ENCODE measurements at places on chromosomes 2 and 18. TPM values are rescaled to one million over a fixed set of nuclear protein-coding genes. Genes with fewer than 3 reads are reported as not detected.
A peak's percentile ranks its signal among the peaks of the same experiment; 100 is the strongest.

- no peak for DNase-seq
Measured at GRCh38 chr2:176114120-176114929, 2.3 kb upstream of the HOXD10 start.

DNA sequence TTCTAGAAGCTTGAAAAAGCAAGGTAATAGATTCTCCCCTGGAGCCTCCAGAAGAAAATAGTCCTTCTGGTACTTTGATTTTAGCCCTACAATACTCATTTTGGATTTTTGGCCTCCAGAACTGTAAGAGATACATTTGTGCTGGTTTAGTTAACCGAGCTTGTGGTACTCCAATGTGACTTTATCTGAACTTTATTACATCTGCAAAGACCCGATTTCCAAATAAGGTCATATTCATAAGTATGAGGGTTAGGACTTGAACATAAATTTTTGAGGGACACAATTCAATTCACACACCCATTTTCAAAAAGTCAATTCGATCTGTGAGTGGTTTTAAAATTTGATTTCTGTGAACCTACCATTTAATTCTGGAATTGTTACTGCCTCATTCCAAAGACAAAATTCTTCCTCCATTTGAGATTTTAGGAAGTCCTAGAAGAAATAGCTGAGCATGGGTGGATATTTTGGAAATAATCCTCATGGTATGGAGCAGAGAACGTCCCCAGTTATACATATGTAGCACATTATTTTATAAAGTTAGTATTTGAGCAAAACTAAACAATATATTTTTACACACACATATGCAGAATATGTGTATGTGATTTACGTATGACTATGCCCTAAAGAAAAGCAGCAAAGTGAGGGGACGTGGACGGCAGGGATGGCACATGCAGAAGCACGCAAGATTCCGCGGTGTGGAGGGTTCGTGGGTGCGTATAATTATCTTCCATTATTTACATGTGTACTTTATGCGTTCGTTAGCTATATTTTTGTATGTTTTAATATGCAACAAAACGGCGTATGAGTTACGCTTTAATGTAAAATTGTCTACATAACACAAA is 905 bp upstream of the NUP35 start:
- no peak for DNase-seq

- no peak for DNase-seq
Measured at GRCh38 chr2:216683846-216684245, 11.5 kb downstream of the IGFBP5 start.

DNA sequence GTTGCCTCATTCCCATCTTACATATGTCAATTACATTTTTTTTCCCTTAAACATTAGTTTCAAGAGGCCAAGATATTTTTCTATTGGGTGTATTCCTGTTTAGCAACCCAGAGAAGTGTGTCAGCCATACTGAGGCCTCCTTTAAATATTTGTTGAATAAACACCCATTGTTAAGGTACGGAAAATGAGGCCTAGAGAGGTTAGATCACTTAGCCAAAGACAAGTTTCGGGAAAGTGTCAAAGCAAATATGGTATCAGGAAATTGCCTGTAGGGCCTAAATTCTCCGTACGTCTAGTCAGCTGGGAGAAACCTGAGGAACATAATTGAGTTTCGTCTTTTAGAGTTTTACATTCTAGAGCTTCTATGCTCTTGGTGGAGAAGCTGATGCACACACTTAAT is 1138.3 kb downstream of the DPP10 start:
- DNase-seq, result no peak

DNA sequence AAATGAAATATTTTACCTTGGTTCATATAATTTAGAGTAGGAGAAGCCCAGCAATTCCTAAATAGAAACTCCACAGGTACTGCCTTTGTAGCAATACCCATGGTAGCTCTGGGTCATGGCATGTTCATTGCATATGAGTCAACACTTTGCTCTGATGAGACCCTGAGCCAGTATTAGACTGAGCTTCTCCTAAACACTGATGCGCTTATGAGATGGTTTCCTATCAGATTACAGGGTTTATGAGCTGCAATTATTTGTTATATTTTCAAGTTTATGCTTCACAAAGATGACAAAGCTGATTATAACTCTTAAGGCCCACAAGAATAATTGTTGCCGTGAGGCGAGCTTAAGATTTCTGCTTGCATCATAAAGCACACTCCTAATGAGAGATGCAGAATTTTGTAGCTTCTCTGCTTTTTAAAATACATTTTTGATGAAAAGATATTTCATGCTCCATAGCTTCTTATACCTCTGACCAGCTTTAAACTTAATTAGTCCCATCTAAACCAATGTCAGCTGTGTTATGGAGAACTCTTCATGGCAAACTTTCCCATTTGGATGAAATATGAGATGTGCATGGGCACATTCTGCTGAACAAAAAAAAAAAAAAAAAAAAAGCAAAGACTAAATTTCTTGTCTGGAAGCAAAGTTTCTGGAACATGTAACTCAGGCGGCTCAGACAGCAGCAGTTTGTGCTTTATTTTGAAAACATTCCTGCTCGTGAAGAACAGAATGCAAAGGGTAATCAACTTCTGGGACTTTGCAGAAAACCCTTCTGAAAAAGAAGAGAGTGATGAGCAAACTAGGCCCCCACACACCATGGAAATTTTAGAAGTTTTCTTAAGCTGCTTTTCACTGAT is 162.6 kb downstream of the KCNE4 start:
- DNase-seq, result no peak

GRCh38 chr18:32707586-32707985 is 65.2 kb downstream of the KLHL14 start:
- no peak for DNase-seq

DNA sequence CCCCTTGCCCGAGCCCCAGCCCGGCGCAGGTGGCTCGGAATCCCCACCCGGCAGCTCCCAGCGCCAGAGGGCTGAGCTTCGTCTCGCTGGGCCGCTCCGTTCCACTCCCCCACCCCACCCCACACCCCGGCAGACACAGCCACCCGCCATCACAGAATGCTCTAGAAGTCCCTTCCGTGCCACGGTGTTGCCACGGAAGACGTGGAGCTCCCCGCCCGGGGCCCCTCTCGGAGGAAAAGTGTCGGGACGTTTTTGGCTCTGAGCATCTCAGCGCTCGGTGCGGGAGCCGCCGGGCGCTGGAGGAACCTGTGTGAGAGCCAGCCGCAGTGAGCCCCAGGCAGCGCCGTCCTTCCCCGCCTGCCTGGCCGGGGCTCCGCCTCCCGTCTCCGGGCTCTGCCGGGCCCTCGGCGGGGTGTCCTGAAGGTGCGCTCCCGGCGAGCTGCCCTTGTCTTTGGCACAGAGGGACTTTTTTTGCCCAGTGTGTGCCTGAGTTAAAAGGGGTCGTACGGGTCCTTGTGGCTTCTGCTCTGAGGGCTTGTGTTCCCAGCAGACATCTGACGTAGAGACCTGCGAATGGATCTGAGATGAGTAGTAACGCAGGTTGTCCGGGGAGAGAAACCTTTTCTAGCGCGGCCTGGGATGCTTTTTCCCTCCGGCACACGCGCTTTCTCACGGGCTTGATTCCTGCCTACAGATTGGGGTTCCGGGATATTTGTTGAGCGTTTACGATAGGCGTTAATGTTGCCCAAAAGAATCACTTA is 1.8 kb downstream of the ZCCHC2 start:
- DNase-seq, result peak; percentile 70

The SCN3A gene
- 0.07 TPM for total RNA-seq

The SLC23A3 gene
- 3.2 TPM for total RNA-seq

DNA sequence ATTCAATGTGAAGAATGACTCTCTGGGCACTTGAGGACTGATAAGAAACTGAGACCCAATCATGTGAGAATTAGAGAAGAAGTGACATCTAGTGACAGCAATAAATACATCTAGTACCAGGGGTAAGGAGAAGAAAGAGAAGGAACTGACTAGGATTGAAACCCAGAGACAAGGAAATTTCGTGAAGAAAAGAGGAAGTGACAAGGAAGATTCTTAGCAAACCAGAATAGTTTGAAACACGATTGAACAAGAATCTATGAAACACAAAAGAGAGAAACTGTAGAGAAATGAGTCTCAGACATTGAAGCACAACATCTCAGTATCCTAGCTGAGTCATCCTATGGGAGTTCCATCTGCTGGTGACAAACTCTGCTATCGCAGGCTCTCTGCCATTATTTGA is 571.9 kb upstream of the PKDCC start:
- no peak for DNase-seq

DNA sequence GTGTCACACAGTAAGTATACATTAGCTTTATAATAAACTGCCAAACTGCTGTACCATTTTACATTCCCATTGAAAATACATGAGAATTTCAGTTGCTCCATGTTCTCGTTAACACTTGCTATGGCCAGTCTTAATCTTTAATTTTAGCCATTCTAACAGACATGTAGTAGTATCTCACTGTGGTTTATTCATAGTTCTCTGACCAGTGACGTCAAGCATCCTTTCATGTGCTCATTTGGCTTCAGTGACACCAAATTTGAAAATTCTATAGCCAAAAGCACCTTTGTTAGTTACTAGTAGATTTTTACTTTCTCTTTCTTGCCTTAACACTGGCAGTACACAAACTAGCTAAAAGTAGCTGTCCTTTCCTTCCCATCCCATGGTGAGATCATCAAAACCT is 43.0 kb downstream of the CYP1B1 start:
- DNase-seq, result no peak

DNA sequence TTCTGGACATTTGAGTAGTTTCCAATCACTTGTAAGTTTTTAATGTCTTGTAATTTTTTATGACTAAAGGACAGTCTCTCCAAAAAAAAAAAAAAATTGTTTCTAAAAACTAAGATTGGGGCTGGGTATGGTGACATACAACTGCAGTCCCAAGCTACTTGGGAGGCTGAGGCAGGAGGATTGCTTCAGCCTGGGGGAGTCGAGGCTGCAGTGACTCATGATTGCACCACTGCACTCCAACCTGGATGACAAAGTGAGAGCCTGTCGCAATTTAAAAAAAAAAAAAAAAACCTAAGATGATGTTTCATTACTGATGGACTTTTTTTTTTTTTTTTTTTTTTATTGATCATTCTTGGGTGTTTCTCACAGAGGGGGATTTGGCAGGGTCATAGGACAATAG is 34.4 kb upstream of the PKDCC start:
- DNase-seq, result no peak

DNA sequence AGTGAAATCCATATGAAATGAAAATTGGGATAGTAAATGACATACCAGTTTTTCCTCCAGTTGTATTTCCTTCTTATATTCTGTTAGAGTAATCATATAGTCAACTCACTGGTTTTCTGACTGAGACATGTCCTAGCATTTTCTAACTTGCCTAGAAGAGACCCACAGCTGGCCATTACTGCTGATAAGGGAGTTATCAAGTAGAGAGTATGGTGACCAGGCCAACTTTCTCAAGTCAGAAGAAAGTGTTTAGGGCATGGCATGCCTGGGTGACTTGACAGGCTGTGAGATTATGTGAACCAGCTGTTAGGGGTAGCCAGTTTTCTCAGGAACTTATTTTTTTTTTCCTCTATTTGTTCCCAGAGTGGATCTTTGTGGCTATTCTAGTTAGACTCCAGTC is 81.2 kb downstream of the GPD2 start:
- no peak for DNase-seq

DNA sequence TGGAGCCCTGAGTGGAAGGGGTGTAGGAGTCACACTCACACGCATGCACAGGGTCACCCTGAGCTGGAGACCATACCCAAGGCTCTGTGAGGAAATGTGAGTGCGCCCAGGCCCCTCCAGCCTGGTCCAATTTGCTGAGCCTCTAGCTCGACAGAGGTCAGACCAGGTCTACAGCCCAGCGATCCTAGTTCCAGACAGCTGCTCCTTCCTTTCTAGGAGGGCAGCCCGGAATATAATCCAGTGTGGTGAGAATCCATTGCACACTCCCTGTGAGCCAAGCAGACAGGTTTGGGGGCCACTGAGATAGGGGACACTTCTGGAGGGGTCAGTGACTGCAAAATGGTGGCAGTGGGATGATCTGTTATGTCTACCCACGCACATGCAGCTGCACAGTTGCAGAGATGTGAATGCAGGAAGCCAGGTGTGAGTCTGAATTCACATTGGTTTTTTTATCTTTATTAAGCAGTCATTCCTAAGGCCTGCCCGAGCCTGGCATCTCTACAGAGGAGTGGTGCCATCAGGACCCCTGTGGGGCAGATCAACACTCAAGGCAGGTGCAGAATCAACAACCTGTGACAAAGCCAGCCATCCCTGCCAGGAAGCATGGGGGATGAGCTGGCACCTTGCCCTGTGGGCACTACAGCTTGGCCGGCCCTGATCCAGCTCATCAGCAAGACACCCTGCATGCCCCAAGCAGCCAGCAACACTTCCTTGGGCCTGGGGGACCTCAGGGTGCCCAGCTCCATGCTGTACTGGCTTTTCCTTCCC is at the start of gene GPR148:
GPR148 (plus strand) TSS at position 522 of the 768 bp plus-strand sequence; CDS start at position 604, 82 bp downstream.
- DNase-seq, result no peak

DNA sequence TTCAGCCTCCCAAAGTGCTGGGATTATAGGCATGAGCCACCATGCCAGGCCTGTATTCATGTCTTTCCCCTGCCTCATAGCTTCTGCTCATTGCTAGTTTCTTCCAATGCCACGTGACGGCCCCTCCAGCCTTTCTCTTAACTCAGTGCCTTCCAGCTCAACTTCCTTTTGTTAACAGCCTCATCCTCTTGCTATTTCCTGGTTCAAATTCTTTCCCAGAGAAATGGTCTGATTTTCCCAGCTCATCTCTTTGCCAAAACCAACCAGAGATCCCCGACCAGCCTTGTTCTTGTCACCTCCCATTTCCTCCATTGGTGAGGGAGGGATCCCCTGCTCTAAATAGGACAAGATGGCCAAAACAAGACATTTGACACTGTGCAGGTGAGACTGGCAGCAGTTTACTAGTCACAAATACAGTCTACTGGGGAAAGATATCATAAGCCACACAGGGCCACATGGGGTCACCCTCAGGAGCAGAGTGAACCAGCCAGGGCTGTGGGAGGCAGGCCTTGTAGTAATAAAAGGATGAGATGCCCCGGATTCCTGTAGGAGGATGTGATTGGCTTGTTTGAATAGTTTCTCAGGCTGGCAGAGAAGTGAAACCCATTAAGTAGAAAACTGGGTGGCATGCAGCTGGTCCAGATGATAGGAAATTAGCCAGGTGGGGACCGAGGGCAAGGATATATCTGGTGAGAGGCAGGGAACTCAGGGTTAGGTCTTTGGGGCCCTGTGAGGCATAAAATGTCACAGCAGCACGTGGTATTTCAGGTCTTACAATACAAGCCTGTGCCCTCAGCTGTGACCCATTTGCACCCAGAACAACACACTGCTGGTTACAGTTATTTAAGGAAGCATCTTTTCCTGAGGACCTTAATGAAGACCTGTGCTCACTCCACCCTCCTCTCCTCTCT is 6.4 kb downstream of the CD207 start:
- no peak for DNase-seq

- DNase-seq, result peak; percentile 46
Measured at GRCh38 chr2:149068996-149069888, 30.7 kb downstream of the LYPD6B start.

The SIX3 gene
- 0.21 TPM for total RNA-seq

DNA sequence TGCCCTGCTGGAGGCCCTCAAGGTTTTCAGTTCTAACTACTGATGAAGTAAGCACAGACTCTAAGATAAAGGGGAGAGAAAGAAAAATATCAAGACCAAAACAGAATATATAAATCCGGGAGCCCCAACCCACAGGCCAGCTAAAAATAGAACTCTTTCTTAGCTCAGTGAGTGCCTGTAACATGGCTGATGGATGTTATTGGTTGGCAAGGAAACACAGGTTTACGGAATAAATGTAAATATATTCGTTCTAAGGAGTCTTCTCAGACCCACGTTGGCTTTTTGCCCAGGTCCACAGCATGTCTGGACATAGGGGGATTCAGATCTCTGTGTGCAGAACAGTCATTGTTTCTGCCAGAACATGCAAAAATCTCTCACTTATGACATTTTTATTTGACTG is 139.0 kb upstream of the SERPINE2 start:
- no peak for DNase-seq

The BCL11A gene
- total RNA-seq, result not detected

The IL36G gene
- total RNA-seq, result not detected

The EHD3 gene
- 0.41 TPM for total RNA-seq

The CIDEA gene
- not detected for total RNA-seq

Data from activated CD8-positive, alpha-beta memory T cell treated with anti-CD3 and anti-CD28 coated beads, Interleukin-2, amount 10 ng/mL, durations not matched to agents 7 days and 5 days (primary cell).